SJSA1 (cell line): ENCODE measurements at places on chromosomes 7 and 10.

GRCh38 chr10:104256335-104256961, 1.8 kb downstream of the GSTO1 start:
- DNase-seq, result no peak
- no peaks in the 10 kb centered on the region for H3K27me3 ChIP-seq
- H3K4me1 ChIP-seq, result peaks cover 39% of the 10 kb centered on the region

GRCh38 chr7:106041140-106041717, 70.9 kb downstream of the SYPL1 start:
- no peak overlapping the region for H3K4me3 ChIP-seq
- peaks cover 3% of the 10 kb centered on the region; the same call in 1 of the 2 replicates for H3K4me1 ChIP-seq
- peaks cover 4% of the 10 kb centered on the region; the same call in 1 of the 2 replicates for H3K27me3 ChIP-seq

GRCh38 chr7:71325151-71325550, 193.2 kb downstream of the GALNT17 start:
- H3K27ac ChIP-seq, result no peak overlapping the region
- no peaks in the 10 kb centered on the region for H3K4me1 ChIP-seq
- DNase-seq, result no peak
- no peaks in the 10 kb centered on the region for H3K36me3 ChIP-seq

GRCh38 chr10:103622935-103623574, 129.6 kb downstream of the NEURL1 start:
- no peaks in the 10 kb centered on the region for H3K27me3 ChIP-seq
- no peaks in the 10 kb centered on the region for H3K4me1 ChIP-seq
- no peak overlapping the region for H3K4me3 ChIP-seq

DNA sequence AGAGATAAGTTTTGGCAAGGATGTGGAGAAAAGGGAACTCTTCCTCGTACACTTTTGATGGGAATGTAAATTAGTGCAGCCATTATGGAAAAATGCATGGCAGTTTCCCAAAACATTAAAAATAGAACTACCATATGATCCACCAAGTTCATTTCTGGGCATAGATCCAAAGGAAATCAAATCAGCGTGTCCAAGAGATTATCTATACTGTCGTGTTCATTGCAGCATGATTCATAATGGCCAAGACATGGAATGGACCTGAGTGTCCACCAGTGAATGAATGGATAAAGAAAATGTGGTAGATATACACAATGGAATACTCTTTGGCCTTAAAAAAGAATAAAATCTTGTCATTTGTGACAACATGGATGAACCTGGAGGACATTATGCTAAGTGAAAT, 70.3 kb upstream of the RSU1 start:
- no peaks in the 10 kb centered on the region for H3K4me1 ChIP-seq
- no peak overlapping the region for H3K27ac ChIP-seq
- no peak for DNase-seq
- no peak overlapping the region for H3K4me3 ChIP-seq
- no peaks in the 10 kb centered on the region for H3K27me3 ChIP-seq

- no peak for DNase-seq
- H3K27me3 ChIP-seq, result no peaks in the 10 kb centered on the region
- H3K4me3 ChIP-seq, result no peak overlapping the region
- no peaks in the 10 kb centered on the region for H3K4me1 ChIP-seq
- no peaks in the 10 kb centered on the region for H3K36me3 ChIP-seq
Measured at GRCh38 chr7:11346302-11346701, 372.6 kb downstream of the PHF14 start.

DNA sequence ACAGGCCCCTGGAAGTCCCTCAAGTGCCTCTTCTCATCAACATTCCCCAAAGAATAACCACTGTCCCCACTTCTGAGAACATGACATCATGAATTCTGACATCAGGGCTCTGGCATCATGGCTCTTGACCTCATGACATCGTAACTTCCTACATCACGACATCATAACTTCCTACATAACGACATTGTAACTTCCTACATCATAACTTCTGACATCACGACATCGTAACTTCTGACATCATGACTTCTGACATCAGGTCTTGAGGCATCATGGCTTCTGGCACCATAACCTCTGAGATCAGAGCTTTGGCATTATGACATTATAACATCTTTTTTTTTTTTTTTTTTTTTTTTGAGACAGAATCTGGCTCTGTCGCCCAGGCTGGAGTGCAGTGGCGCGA, 66.7 kb upstream of the FAM20C start:
- no peak for DNase-seq
- H3K4me1 ChIP-seq, result 0 out of 2 replicates have a peak, but pooled peaks cover 2% of the 10 kb centered on the region
- no peak overlapping the region for H3K27ac ChIP-seq
- no peaks in the 10 kb centered on the region for H3K36me3 ChIP-seq

GRCh38 chr7:98541101-98541500, 76.0 kb upstream of the NPTX2 start:
- peaks cover 3% of the 10 kb centered on the region; the same call in 1 of the 2 replicates for H3K27me3 ChIP-seq
- H3K4me1 ChIP-seq, result no peaks in the 10 kb centered on the region
- no peaks in the 10 kb centered on the region for H3K36me3 ChIP-seq
- no peak for DNase-seq
- no peak overlapping the region for H3K27ac ChIP-seq

DNA sequence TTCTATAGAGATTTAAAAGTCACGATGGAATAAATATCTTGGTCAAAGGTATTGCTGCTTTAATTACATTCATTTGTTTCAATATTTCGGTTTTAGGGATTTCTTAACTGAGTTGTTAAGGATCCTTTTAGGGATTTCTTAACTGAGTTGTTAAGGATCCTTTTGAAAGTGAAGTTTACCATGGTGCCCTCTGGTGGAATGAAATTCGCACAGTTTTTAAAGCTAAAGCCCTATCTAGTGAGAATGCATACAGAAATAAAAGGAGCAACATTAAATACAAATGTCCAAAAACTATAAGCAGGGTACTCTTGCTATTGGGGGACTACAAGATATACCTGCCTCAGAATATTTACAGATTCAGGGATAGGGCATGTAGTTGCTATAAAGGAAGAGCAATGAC, 193.7 kb downstream of the RNLS start:
- H3K36me3 ChIP-seq, result no peaks in the 10 kb centered on the region
- no peaks in the 10 kb centered on the region for H3K27me3 ChIP-seq
- DNase-seq, result no peak
- no peak overlapping the region for H3K27ac ChIP-seq
- H3K4me1 ChIP-seq, result no peaks in the 10 kb centered on the region

DNA sequence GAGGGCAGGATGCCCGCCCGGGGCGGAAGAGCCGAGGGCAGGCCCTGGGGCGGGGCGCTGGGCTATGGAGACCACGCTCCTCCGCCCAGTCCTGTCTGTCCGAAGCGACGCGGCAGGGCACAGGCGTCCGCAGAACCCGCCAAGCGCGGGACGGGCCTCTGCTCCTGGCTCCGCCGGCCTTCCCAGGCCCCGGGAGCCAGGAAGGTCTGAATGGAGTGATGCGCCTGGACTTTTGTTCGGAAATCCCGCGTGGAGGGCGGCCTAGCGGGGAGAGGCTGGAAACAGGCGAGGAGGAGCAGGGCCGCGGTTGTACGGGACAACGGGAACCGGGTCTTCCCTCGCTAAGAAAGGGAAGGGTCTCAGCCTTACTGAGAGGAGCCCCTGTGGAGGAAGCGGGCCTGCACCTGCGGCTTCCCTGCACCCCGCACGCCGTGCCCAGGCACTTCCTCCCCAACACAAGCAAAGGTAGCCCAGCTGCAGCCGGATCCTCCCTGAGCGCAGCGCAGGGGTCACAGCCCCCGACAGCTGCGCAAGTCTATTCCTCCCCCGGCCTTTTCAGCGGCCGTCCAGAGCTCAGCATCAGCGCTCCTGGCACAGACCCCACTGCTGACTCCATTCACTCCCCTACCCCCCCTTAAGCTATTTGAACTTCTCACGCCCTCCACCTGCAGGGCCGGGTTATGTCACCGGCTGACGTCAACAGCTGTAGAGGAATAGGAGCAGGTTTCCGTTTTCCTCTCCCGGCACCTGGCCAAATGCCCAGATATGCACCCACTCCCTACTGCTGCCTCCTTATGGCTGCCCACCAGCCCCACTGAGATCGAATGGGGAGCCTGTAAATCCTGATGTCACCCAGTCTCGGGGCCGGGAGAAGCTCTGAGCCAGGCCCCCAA, 143.2 kb upstream of the RET start:
- no peak overlapping the region for H3K4me3 ChIP-seq
- DNase-seq, result peak; percentile 38
- H3K27me3 ChIP-seq, result peaks cover 13% of the 10 kb centered on the region
- no peaks in the 10 kb centered on the region for H3K36me3 ChIP-seq
- H3K27ac ChIP-seq, result no peak overlapping the region
- no peaks in the 10 kb centered on the region for H3K4me1 ChIP-seq

DNA sequence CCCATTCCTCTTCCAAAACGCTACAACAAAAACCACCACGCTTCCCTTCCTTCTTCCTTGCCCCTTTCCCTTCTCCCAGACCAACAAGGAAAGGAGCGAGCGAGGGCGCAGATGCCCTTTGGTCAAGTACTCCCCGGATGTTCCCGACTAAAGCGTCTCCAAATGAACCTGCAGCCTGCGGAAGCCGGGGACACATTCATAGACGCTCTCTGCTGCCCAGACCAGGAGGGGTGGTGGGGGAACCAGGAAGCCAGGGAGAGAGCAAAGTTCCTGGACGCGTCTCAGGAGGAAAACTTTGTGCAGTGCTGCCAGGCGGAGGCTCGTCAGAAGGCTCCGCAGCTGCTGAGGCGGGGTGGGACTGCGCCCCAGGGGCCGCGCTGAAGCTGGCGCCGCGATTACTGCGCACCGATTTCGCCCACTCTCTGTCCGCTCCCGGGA, 754 bp downstream of the SEMA3D start:
- no peak overlapping the region for H3K27ac ChIP-seq
- no peaks in the 10 kb centered on the region for H3K27me3 ChIP-seq
- H3K36me3 ChIP-seq, result no peaks in the 10 kb centered on the region

- H3K4me1 ChIP-seq, result no peaks in the 10 kb centered on the region
- no peaks in the 10 kb centered on the region for H3K36me3 ChIP-seq
- no peak overlapping the region for H3K27ac ChIP-seq
- no peak overlapping the region for H3K4me3 ChIP-seq
- DNase-seq, result no peak
Measured at GRCh38 chr10:128187788-128188185, 61.6 kb upstream of the MKI67 start.

- H3K27me3 ChIP-seq, result no peaks in the 10 kb centered on the region
- DNase-seq, result peak; percentile 54
- H3K4me3 ChIP-seq, result no peak overlapping the region
- peak overlapping the region; percentile 21 for H3K27ac ChIP-seq
Measured at GRCh38 chr7:18426564-18427226, 68.9 kb upstream of the HDAC9 start.

- no peak overlapping the region for H3K4me3 ChIP-seq
- no peak overlapping the region for H3K27ac ChIP-seq
- no peaks in the 10 kb centered on the region for H3K36me3 ChIP-seq
- peaks cover 8% of the 10 kb centered on the region for H3K4me1 ChIP-seq
Measured at GRCh38 chr10:97553575-97554031, 19.0 kb upstream of the ANKRD2 start.

DNA sequence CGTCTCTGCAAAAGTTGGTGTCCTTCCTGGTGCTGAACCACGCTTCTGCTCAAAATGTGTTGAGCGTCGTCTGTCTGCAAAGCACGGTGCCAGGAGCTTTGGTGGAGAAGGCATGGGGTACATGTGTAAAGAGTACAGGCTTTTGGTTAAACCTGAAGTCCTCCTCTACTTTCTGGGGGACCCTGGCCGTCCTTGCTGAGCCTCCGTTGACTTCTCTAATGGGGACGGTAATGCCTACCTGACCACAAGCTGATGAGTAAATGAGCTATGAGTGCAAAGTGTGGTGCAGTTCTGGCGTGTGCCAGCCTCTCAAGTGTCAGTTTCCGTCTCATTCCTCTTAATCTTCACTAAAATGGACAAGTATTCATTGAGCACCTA, 527 bp upstream of the HERPUD2 start:
- H3K4me3 ChIP-seq, result peak overlapping the region; percentile 80
- H3K27me3 ChIP-seq, result no peaks in the 10 kb centered on the region
- peaks cover 34% of the 10 kb centered on the region for H3K4me1 ChIP-seq
- peak overlapping the region; percentile 88 for H3K27ac ChIP-seq

DNA sequence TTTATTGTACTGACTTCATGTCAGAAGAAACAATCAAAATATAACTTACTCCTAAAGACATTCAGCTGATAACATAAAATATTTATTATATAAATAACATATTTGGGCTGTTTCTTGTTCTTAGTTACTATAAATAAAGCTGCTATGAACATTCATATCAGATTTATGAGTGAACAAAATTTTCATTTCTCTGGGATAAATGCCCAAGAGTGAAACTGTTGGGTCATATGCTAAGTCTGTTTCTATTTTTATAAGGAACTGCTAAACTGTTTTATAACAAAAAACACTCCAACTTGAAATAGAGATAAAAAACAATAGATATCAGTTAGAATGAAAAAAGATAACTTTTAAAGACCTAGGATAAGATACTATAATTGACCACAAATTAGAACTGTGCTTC, 26.5 kb upstream of the CC2D2B start:
- H3K4me1 ChIP-seq, result no peaks in the 10 kb centered on the region
- no peak overlapping the region for H3K4me3 ChIP-seq
- DNase-seq, result no peak
- no peak overlapping the region for H3K27ac ChIP-seq
- H3K36me3 ChIP-seq, result no peaks in the 10 kb centered on the region
- no peaks in the 10 kb centered on the region for H3K27me3 ChIP-seq

DNA sequence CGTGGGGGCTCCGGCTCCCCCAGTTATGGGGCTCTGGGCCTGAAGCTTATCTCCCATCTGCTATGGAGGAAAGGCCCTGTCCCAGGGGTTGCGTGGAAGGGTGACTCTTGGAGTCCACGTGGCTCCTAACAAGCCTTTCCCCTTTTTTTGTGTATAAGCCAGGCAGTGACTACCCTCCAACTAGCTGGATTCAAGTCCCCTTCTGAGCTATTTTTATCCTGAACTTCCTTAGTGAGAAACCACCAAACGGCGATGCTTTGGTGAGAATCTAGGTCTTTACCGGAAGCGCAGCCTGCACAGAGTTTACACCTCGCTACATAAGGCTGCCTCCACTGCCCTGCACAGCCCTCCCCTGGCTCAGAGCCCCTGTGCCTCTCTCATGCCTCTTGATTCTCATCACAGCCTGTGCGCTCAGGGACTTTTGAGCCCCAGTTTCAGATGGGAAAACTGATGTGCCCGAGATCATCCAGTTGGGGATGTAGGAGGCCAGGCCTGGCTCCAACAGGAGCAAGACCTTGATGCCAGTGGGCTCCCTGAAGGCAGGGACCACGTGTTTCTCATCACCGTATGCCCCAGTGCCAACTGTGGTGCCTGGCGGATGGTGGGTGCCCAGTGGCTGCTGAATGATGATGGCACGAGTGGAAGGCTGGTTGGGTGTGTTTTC, 102.3 kb upstream of the PPIF start:
- peaks cover 35% of the 10 kb centered on the region for H3K4me1 ChIP-seq
- H3K27me3 ChIP-seq, result no peaks in the 10 kb centered on the region
- H3K36me3 ChIP-seq, result peaks cover 29% of the 10 kb centered on the region

DNA sequence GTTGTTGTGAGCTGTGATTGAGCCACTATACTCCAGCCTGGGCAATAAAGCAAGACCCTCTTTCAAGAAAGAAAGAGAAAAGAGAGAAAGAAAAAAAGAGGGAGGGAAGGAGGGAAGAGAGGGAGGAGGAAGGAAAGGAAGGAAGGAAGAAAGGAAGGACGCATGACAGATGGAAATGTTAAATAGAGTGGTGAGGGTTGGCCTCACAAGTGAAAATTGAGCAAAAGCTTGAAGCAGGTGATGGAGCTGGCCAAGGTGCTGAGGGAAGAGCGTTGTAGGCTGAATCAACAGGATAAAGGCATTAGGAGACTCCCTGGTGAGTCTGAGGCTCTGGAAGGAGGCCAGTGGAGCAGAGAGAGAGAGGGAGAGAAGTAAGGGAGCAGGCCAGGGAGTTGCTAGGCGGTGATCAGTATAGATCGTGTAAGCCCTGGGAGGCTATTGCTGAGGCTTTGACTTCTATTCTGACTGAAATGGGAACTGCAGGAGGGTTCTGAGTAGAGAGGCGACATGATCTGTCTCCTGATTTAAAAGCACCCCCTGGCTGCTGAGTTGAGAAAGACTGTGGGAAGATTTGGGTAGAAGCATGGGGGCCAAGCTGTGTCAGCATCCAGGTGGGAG, 26.5 kb upstream of the TMEM248 start:
- H3K27me3 ChIP-seq, result no peaks in the 10 kb centered on the region
- H3K36me3 ChIP-seq, result no peaks in the 10 kb centered on the region
